ENCODE measurements at places on chromosomes 6 and 20. TPM values are rescaled to one million over a fixed set of nuclear protein-coding genes. Genes with fewer than 3 reads are reported as not detected.

DNA sequence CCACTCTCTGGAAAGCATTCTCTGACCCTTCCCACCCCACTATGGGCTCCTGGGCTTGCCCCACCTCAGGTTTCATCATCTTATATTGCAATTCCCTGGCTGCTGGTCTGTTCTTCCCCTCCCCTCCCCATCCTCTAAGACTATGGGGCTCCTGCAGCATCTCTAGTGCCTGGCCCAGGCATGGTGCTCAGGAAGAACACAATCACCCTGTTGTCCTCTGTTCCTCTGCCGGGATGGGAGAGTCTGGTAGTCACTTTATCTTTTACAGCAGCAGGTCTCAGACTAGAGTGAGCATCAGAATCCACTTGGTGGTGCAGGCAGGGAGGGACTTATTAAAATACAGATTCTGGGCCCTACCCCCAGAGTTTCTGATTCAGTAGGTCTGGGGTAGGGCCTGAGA, 5.0 kb upstream of the LPIN3 start:
- no peak for DNase-seq

SLC23A2 gene
- total RNA-seq = 16.5 TPM

GRCh38 chr6:10033223-10033829, 381.5 kb downstream of the TFAP2A start:
- no peak for DNase-seq

BCAS1 gene
- total RNA-seq = not detected

GRCh38 chr20:48277266-48277665, 492.0 kb upstream of the SULF2 start:
- DNase-seq = no peak

DNA sequence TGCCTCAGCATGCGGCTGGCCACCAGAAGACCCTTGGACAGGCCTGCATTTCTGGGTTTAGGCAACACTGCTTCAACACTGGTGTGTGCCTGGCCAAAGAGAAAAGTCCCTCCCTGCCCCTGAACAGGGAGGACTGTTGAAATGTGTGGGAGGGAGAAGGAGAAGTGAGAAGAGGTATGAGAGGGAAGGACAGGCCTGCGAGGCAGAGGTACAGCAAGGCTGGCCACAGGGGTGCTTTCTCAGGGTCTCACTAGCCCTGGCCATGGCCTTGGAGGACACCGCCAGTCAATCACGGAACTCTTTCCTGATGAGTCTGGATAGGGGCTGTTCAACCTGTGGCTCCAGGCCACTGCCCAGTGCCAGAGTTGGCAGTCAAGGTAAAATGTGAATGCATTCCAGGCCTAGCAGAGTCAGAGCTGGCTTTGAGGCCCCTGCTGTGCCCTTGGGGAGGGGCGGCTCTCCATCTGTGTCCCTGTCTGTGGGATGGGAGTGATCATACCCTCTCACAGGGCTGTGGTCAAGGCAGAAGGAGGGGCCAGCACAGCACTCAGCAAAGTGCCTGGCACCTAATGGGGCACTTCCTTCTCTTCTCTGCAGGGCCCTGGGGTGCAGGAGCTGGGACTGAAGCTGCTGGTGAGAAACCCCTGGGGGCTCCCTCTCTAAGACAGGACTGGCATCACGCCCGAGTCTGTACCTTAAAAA, 43.2 kb upstream of the CDH22 start:
- no peak for DNase-seq

DNA sequence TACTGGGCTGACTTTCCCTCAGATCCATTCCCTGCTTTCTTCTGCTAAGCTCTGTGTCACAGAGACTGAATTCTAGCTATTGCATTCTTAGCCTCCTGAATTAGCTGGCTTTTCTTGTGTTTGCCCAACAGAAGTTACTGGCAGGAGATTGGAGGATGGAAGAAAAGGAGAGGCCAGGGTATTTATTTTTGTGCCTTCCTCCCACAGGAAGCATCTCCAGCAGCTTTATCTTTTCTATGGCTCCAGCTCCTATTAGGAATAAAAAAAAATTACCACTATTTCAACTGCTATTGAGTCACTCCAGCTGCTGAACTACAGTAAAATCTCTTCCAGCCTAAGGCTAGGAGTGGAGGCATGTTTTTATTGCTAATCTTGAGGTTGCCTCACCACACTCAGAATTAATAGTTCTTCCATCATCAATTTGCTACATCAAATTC, 492.4 kb downstream of the RFPL4B start:
- DNase-seq = no peak

DNA sequence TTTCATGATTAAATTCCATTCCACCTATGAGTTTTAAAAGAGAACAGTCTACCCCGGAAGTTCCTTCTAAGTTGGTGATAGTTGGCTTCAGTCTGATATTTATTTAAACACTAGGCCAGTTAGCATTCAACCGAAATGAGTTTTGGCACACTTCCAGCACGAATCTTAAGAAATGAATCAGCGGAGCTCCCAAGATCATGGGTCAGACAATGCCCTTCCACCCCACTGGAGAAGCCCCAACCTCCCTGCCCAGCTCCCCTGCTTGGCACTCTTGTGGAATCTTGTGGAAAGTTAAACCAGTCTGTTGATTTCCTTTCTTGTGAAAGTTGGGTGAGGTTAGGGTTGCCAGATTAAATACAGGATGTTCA, 64.3 kb downstream of the MKKS start:
- DNase-seq = no peak
